Activated CD4-positive, CD25-positive, alpha-beta regulatory T cell (primary cell): ENCODE measurements at places on chromosomes 7 and 10.

- DNase-seq: no peak
These were observed 86.0 kb downstream of the FANK1 start for GRCh38 chr10:125982260-125982948.

DNA sequence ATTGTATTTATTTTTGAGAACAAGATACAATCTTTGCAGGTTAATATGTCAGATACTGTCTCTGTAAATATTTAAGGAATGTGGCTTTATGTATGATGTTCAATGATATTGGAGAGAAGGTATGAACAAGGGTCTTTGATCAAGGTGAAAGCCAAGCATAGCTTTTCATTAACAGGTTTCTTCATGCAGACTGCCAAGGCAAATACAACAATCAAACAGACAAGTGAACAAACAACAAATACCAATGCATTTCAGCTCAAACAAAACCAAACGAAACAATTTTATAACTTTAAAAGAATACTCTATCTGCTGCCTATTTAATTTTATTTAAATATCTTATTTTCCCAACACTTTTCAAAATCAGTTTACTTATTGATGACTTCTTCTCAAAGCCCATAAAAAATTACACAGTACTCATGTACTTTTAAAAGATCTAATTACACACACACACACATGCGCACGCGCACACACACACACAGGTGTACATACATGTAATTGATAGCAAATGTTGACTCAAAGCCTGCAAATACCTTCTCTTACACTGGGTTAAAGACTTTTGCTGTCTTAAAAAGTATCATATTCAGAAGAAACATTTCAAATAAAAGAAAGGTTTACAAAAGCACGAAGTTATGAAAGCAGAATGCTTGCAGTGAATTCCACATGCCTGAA, 201.1 kb upstream of the CCDC6 start:
- no peak for DNase-seq

DNA sequence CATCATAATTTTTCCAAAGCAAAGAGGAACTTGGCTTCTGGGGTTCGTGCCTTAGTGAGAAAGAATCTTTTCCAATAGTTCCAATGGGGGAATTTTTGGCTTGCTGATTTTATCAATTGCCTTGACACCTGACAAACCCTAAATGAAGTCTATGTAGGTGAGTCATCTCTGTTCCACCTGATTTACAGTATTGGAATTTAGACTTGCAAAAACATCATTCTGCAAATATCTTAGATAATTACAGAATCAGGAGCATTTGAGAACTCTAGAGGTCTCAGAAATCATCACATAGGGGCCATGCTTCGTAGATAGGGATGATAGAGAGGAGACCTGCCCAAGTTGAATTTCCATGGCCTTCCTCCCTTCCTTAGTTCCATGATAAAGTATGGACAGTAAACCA, 9.3 kb downstream of the SLC35G1 start:
- DNase-seq: no peak

- no peak for DNase-seq
These were observed 9.0 kb downstream of the TMEM243 start for GRCh38 chr7:87210506-87210905.

DNA sequence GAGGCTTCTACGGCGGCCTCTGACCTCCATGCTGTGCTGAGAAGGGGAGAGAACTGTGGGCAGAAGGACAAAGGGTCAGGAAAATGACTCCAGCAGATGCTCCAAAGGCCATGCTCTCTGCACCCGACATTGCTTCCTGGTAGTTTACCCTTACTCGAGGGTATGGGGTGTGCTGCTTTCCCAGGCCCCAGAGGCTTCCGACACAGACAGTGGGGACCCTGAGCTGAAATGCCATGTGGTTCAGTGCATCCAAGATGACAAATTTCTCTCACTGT, 130.9 kb downstream of the PTPN20 start:
- DNase-seq: no peak

- DNase-seq: no peak
These were observed 22.3 kb downstream of the MAP3K8 start for GRCh38 chr10:30456266-30456665.

DNA sequence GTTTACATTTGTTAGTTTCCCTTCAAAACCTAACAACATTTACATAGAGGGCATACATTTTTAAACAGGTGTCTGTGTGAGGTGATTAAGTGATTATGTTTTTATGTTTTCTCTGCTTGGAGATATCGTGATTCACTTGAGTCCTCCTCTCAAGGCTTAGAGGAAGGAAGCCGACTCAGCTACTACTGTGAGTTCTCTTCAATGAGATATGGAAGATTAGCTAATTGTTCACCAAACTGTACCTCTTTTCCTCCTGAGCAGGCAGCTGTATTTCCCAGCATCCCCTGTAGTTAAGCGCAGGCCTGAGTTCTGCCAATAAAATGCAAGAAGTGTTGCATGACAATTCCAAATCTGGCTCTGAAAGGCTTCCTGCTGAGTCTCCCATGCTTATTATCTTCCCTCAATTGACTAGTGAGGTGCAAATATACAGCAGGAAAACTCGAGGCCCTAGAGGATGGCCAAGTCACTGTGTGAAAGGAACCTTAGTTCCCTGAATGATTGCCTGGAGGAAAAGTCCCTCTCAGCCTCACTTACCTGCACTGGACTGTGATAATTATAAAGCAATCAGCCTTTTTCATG, 528.7 kb downstream of the GRM8 start:
- DNase-seq: no peak

GRCh38 chr10:73432646-73433537, 469 bp downstream of the MSS51 start:
- no peak for DNase-seq

- DNase-seq: no peak
These were observed 164.8 kb downstream of the DNAJB6 start for GRCh38 chr7:157501581-157501980.

DNA sequence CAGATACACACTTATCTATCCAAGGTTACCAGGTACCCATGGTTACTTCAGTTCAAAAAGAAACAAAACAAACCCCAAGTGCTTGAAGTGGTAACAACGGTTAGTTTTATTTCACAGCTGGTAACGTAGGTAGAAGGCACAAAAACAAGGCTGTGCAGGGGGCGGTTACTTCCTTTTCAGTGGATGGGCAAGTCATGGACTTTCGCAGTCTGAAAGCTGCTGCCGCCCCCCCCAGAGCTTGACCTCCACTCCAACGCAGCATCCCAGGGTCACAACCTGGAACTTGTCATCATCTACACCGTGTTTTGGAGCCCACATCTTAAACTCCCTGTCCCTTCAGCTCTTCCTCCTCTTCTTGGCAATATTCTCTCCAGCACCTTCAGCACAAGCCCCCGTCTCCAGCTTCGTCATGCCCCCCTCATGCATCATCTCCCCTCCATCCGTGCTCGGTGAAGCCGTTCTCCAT, 181.2 kb upstream of the ITGB1 start:
- DNase-seq: peak; percentile 15

DNA sequence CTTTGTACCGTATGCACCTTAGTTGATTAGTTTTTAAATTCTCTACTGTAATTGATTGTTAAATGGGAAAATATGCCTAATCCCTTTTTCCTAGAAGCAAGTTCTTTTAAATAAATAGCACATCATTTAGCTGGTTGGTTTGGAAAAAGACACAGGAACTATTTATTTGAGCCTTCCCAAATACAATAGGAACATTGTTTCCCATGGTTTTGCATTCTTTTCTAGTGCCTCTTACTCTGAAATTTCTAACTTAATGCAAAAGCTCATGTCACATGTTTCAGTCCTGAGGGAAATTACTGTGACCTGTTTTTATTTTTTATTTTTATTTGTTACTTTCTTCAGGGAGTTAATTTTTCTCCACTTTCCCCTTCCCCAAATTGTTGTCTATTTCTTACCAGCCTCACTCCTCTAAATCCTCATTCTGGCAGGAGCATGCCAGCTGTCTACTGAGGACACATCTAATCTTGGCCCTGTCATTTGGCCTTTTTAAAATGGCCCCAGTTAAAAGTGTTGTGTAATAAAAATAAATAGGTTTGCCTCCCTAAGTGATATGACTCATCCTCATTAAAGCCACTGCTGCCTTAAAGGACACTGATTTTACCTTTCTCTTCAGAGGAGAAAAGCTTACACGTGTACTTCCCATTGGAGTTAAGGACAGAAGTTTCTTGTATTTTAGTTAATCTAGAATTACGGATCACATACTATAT, 94.5 kb downstream of the PPP1R3A start:
- DNase-seq: no peak

DNA sequence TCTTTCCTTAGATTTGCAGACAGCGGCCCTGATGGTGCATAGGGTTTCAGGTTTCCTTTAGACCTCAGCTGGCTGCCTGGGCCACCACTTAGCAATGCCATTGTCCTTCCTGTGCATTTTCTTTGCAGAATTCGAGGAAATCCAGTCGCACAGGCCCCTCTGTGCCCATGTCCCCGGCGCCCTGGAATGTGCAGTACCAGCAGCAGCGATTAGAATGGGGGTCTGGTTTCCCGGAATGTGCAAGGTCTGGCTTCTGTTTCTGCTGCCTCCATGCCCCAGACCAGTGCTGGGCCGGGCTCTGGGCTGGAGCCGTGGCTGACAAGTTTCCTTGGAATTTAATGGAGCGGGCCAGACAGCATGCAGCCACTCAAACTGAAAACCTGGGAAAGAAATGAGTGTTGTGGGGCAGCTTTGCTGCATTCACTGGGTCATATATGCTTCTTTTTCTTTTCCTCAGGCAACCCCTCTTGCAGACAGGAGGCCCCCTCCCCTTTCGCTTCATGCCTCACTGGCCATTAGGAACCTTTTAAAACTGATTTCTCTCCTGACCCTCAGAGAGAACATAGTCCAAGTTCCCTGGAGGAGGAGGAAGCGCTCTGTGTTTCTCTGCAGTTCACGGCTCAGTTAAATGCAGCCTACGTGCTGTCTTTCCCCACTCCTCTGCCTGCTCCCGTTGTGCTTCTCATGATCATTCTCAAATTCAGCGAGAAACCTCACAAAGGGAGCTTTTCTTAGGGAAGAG, 14.4 kb downstream of the HTRA1 start:
- DNase-seq: no peak

GRCh38 chr10:91296471-91296870, 76.0 kb downstream of the PCGF5 start:
- DNase-seq: no peak

- no peak for DNase-seq
These were observed 81.0 kb downstream of the SNX10 start for GRCh38 chr7:26372704-26373103.

DNA sequence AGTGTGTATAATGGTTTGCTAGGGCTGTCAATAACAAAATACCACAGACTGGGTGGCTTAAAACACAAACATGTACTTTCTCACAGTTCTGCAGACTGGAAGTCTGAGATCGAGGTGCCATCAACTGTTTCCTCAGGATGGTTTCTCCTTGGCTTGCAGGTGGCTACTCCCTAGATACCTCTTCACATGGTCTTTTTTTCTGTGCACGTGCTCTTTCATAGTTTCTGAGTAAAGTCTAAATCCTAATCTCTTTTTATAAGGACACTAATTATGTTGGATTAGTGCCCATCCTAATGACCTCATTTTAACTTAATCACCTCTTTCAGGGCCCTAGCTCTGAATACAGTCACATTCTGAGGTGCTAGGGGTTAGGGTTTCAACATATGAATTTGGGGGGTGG, 65.9 kb downstream of the AMPH start:
- no peak for DNase-seq

GRCh38 chr7:132255115-132255797, 321.0 kb downstream of the PLXNA4 start:
- DNase-seq: no peak

DNA sequence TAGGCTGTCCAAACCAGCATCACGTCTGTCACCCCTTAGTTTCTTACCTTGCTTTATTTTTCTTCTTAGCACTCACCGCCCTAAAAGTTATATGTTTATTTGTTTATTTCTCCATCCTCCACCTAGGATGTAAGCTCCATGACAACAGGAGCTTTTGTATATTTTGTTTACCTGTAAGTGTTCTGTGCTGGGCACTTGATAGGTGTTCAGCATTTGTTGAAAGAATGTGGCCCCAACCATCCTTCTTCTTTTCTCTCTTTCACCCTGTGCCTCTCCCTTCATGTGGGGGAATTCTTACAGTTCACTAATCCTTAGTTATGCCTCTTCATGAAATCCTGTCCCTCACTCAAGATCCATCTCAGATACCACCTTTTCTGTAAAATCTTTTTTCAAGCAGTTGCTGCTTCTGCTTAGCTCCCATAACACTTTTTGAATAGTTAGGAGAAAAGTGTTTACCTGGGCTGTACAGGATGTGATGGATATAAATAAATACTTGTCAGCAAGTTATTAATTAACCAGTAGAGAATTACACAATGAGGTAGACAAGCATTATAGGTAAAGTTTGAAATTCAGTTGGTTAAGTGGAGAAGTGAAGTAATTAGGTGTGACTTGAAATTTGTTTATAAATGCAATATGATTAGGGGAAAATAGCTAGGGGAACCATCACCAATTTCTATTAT, 9.7 kb downstream of the AHR start:
- no peak for DNase-seq

DNA sequence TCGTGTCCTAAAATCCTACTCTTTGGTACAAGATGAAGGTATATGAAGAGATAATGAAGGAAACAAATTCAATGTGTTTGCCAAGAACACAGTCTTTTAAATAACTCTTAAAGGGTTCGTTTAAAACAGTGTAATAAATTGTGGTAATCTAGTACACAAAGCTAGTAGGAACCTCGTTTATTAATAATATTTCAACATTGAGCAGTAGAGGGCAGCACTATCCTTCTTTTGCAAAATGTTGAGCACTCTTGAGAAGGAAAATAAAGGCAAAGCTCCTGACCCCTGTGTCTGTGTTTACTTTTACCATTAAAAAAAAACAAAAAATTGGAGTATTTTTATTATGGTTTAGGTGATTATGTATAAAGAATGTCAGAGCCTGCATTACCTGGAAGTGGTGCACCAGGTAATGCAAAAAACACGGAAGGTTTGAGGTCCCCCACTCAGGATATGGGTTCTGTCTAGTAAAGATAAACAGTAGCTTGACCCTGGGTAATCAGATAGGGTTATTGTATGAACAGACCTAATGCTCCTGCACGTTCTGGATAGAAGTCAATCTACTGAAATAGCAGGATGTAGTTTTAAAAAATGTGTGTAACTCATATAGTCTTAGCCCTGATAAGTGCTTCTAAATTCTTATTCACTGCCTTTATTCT, 5.7 kb upstream of the GOT1 start:
- DNase-seq: no peak

- no peak for DNase-seq
These were observed 110.5 kb upstream of the KCTD7 start for GRCh38 chr7:66518151-66518691.

GRCh38 chr10:92689663-92690210, at the start of gene HHEX:
Gene HHEX, plus strand, starts transcription at chr10:92689955. Its CDS starts 32 bp downstream, at chr10:92689987.
- no peak for DNase-seq
